ENCODE measurements at places on chromosomes 2 and 18.

DNA sequence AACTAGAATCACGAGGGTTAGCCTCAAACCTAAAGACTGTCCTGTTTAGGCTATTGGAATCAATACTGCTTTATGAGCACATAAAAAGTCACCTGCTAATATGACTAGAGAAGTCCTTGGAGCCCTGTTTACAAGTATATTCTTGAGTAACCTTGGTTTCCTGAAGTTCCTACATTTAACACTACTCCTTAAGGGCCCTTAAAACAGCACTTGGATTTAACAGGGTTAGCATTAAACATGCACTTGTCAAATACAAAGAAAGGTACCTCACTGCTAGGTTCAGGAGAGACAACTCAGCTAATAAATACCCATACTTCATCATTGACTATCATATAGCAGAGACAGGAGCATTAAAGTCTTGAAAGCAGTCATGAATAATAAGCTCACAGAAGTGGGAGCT lies 96.7 kb downstream of the SLC5A7 start:
- DNase-seq = no peak

GRCh38 chr2:172230889-172231401 lies 128.2 kb upstream of the DLX2 start:
- DNase-seq = peak; percentile 59

GRCh38 chr2:28567061-28567471 lies 71.2 kb downstream of the PLB1 start:
- DNase-seq = no peak

DNA sequence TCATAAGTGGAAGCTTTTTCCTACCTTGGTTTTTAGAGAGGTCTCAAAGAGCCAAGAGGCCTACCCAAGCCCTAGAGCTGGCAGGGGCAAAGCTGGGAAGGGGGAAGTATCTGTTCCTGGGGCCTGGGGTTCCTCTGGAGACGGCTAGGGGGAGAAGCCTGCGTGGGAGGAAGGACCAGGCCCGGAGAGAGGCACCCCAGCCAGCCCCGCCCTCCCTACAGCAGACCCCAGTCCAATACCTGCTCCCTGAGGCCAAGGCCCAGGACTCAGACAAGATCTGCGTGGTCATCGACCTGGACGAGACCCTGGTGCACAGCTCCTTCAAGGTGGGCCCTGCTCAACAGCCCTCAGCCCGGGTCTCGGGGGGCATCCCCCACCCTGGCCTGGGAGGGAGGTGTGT lies 2.2 kb downstream of the CTDSP1 start:
- DNase-seq = no peak

- DNase-seq = no peak
These were observed 77.6 kb upstream of the ZNF516 start for GRCh38 chr18:76572518-76573247.

- DNase-seq = no peak
These were observed 905 bp upstream of the NUP35 start for GRCh38 chr2:183123117-183123958.

DNA sequence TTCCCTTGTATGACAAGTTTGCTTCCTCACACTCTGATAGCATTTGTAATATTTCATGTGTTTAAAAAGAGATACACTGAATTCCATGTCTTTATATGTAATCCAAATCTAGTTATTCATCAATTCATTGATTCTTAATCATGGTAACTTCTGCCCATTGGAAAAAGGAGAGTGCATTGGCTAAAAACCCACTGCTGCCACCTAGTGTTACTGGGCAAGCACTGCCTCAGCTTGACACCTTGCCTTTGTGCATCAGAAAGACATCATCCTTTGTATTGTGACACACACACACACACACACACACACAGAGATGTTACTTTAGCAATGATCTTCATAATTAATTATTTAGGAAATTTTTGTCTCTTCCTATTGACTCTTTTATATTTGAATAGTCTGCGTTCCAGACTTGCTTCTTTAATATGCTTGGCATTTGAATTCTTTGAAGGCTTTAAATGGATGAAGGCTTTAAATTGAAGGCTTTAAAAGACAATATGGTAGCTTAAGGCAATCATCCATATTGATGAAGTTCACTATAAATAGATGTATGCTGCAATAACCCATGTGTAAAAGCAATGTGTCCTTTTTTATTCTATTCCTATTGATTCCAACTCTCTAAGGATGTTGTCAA lies 414.2 kb upstream of the CHST9 start:
- DNase-seq = peak; percentile 48

GRCh38 chr2:39266139-39266805 lies 22.5 kb upstream of the CDKL4 start:
- DNase-seq = no peak

DNA sequence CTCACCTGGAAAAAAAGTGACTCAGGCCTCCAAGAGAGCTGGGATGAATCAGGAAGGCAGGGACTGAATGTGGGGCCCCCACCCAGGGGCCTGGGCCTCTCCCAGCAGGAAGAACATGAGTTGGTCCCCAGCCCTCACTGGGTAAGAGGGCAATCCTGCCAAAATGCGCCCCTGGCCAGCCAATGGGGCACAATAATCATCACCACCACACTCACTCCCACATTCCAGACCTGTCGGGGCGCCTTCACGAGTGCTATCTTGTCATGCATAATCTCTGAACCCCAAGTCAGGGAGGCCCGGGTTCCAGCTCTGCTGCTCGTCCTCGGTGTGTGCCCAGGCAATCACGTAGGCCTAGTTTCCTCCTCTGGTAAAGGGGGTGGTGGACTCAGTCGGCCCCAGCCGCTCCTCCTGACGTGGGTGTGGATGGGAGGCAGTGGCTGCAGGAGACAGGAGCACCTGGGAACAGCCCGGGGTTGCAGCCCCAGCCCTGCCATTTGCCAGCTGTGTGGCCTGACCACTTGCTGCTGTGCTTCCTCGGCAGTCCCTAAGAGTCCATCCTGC lies 115.1 kb downstream of the CYP26B1 start:
- no peak for DNase-seq

DNA sequence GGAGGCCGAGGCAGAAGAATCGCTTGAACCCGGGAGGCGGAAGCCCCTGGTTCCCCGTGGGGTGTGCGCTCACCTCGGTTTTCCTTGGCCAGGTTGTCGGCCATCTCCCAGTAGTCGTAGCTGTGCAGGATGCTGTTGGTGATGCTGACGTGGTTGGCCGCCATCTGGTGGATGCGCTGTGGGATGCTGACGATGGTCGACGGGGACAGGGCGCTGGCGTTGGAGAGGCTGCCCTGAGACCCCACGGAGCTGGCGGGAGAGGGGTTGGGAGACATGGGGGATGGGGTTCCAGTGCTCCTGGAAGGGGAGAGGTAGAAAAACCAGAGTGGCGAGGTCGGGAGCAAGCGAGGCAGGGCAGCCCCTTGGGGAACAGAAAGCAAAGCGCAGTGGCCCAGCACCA lies 64.4 kb upstream of the REV1 start:
- no peak for DNase-seq

DNA sequence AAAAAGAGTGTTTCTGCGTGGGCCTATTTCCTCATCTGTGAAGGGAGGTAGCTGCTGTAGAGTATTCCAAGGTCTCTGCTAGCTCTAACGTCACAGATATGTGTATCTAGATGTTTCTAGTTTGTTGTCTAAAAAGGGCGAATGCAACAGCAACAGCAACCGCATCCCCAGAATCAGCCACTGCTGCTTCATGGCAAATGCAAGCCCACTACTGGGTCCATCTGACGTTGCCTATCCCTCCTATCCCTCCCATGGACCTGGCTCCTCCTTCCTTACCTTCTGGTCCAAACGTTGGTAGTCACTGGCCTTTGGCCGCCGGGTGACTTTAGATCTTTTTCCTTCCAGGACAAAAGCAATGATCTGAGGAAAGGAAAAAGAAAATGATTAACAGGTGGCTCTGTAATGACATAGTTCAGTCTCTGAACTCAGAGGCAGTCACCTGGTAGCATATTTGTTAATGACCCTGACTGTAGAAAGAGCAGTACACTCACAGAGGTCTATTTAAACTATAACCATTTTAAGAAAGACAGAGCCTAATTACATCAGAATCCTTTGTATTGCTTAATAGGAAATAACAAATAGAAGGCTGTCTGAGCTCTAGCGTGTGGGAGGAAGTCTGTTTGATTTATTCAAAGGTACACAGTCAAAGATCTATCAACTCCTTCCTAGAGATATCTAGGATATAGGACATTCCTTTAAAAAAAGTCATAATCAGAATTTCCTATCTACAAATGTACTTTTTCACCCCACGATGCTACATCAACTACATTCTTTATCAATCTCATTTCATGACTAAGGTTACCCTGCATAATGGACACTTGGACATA lies 2.9 kb downstream of the TGOLN2 start:
- DNase-seq = peak; percentile 42

DNA sequence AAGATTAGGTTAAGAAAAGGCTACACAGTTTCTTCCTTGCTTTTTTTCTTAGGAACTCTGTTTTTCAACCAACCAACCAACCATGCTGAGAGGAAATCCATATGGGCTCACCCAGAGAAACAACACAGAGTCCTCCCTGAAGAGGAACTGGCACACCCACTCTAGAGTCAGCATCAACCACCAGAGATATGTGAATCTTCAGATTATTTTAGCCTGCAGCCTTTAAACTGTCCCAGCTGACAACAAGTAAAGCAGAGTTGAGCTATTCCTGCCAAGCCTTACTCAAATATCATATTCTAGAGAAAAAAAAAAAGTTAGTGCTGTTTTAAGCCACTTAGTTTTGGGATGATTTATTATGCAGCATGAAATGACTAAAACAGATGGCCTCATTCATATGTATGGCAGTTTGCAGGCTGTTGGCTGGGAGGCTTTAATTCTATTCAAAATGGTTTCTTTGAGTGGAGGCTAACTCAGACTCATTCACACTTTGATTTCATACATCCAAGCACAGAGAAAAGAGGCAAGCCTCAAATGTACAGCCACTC lies 1637.7 kb upstream of the LRRTM1 start:
- no peak for DNase-seq

- DNase-seq = no peak
These were observed 26.8 kb downstream of the RMND5A start for GRCh38 chr2:86746939-86747338.

DNA sequence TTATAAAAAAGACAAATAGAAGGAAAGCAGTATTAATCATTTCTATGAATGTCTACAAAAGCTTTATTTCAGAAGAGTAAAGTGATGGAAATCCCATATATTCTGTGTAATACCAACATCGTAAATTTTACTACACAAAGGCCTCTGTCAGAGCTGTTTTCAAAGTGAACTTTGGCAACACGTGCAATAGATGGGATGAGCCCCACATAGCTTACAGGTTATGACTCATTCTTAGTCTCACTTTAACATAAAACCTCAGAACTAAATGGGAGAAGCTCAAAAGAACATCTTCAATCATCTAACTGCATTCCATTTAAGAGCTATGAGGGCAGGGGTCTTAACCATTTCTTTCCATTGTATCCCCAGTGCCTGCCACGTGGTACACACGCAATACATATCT lies 11.5 kb downstream of the VPS4B start:
- peak; percentile 1 for DNase-seq

GRCh38 chr2:182897137-182897536 lies 30.7 kb upstream of the FRZB start:
- no peak for DNase-seq

- no peak for DNase-seq
These were observed 719.4 kb downstream of the LRP1B start for GRCh38 chr2:141411419-141411818.

DNA sequence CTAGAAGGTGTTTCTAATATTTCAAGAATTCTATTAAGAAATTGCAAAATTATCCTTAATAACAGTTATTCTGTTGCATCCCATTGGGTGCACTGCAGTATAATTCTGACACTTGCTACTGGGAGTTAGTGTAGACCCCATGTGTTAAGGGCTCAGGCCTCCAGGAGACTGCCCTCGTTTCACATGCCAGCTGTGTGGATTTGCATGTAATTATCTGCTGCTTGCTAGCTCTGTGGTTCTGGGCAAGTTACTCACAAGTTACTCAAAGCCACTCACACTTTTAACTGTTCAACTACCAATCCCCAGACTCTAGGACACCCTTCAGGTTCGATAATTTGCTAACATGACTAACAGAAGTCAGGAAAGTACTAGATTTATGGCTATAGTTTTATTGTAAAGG lies 38.6 kb downstream of the ST6GAL2 start:
- no peak for DNase-seq

- DNase-seq = peak; percentile 23
These were observed 956.4 kb downstream of the CPS1 start for GRCh38 chr2:211512806-211513205.

DNA sequence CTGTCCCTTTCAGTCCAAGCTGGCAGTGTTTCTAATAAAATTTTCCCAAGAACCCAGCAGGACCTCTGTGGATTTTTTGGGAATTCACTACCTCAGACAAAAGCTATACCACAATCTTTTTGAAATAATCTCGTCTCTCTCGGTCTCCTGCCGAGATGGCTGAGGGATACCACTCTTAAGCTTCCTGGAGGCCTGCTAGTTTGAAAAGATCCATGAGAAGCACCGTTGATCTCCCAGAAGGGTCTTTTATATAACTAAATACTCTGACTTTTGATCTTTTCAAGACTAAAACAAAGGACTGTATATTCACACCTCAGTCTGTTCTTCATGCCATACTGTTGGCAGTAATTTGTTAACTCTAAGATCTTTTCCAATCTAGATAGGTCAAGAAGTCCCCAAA lies 141.7 kb downstream of the UPP2 start:
- no peak for DNase-seq

GRCh38 chr18:3692691-3693090 lies 242.7 kb downstream of the TGIF1 start:
- no peak for DNase-seq

DNA sequence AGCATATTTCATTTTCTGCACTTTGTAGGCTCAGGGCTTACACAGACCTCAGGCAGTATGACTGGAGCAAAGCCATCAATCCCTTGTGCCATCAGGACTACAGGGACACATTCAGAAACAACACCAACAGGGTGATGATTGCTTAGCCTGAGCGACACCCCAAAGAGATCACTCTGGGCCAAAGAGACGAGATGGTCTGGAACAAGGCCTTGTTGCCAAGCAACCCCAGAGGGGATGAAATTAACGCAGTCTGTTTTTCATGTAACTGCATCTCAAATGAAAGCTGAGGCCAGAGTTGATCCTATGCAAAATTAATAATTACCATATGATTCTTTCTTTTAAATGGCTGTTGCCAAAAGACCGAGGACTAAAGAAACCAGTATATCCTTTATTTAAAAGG lies 20.2 kb upstream of the B3GNT2 start:
- DNase-seq = no peak

GRCh38 chr18:61963705-61964104 lies 70.9 kb upstream of the RNF152 start:
- DNase-seq = no peak

DNA sequence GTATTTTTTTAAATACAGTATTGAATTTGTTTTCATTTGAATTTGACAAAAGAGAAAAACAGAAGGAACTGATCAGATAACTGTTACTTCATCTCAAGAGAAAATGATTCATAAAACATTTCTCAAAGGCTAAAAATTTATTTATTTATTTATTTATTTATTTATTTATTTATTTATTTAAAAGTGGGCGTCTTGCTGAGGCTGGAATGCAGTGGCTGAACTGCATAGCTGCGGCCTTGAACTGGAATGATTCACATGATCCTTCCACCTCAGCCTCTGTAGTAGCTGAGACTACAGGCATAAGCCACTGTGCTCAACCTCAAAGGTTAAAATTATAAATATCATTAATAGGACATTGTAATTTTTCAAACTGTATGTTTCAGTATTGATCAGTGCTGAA lies 4.5 kb upstream of the PUM2 start:
- DNase-seq = no peak

GRCh38 chr2:31004257-31004656 lies 134.0 kb downstream of the GALNT14 start:
- DNase-seq = peak; percentile 0

GRCh38 chr2:1553671-1554295 lies 140.5 kb downstream of the TPO start:
- DNase-seq = peak; percentile 98

GRCh38 chr2:152635635-152636298 lies 81.5 kb downstream of the PRPF40A start:
- DNase-seq = peak; percentile 45
